ENCODE measurements at places on chromosomes 3 and 15.

- DNase-seq: no peak
Measured at GRCh38 chr3:78285032-78285728, 1245.3 kb downstream of the ROBO2 start.

DNA sequence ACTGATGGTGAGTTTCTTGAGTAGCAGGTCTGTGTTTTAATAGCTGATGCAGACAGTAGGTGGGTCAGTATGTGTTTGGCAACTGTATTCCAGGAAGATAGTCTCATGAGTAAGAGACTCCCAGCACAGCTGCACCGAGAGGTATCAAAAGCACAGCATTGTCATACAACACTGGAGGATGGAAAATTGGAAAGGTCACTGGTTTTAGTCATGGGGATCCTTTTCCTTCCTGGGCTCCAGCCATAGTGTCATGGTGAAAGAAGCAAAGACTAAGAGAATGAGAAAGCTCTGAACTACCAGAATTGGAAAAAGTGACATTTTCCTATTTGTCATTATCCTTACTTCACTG lies 61.5 kb downstream of the P3H2 start:
- no peak for DNase-seq

DNA sequence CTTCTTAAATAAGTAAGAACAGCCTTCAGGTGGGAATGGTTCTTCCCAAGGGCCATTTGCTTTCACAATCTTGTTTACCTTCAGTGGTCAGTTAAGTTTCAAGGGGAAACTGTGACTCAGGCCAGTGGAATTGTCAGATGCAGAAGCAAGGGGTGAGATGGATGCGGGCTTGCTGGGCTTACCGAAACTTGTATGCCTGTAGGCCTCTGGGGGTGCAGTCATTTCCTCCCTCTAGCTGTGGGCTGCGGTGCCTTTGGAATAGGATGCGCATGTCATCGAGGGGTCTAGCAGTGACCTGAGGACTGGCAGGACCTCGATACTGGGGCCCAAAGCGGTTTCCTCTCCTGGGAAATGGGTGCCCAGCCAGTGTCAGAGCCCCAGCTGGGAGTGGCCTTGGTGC lies 121.6 kb downstream of the EEFSEC start:
- peak; percentile 82 for DNase-seq

- no peak for DNase-seq
Measured at GRCh38 chr3:175422744-175423143, 563.6 kb downstream of the NAALADL2 start.

DNA sequence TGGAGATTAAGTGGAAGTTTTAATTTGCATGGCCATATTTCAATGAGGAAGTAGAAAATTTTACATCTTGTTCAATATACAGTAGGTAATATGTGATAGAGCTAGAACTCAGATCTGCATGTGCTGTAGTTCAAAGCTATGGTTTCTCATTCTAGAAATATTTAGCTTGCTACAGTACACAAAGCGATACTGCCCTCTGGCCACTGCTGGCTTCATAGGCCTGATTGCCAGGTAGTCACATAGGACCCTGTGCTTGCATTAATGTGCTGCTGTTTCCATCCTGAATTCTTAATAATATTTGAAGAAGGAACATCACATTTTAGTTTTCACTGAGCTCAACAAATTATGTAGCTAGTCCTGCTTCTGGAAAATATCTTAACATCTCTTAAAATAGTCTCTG lies 87.0 kb downstream of the PLSCR2 start:
- DNase-seq: no peak

DNA sequence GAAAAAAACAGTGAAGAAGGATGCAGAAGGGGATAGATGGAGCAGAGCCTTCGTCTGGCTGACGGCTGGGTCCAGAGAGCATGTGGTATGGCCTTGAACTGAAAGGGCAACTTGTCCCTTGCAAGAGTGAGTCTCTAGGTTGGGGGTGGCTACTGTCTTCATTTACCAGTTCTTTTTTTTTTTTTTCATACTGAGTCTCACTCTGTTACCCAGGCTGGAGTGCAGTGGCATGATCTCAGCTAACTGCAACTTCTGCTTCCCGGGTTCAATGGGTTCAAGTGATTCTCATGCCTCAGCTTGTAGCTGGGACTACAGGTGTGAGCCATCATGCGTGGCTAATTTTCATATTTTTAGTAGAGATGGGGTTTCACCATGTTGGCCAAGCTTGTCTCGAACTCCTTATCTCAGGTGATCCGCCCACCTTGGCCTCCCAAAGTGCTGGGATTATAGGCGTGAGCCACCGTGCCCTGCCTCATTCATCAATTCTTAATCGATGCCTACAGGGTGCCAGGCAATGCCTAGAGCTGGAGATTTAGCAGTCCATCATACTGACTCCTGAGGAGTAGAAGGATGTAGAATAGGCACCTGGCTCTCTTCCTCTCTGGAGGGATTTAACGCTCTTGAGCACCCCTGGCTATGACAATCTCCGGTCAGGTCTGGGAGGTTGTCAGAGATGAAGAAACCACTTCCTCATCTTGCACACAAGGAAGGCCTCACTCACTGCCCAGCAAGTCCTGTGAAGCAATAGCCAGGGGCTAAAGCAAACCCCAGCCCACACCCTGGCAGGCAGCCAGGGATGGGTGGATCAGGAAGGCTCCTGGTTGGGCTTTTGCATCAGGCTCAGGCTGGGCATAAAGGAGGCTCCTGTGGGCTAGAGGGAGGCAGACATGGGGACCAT lies at the start of gene CAMP:
TSS of gene CAMP (plus strand) at position 880 of the 898 bp plus-strand sequence. CDS start at position 897, 17 bp downstream.
- no peak for DNase-seq

GRCh38 chr3:185365291-185366073 lies 2.5 kb downstream of the MAP3K13 start:
- DNase-seq: no peak

DNA sequence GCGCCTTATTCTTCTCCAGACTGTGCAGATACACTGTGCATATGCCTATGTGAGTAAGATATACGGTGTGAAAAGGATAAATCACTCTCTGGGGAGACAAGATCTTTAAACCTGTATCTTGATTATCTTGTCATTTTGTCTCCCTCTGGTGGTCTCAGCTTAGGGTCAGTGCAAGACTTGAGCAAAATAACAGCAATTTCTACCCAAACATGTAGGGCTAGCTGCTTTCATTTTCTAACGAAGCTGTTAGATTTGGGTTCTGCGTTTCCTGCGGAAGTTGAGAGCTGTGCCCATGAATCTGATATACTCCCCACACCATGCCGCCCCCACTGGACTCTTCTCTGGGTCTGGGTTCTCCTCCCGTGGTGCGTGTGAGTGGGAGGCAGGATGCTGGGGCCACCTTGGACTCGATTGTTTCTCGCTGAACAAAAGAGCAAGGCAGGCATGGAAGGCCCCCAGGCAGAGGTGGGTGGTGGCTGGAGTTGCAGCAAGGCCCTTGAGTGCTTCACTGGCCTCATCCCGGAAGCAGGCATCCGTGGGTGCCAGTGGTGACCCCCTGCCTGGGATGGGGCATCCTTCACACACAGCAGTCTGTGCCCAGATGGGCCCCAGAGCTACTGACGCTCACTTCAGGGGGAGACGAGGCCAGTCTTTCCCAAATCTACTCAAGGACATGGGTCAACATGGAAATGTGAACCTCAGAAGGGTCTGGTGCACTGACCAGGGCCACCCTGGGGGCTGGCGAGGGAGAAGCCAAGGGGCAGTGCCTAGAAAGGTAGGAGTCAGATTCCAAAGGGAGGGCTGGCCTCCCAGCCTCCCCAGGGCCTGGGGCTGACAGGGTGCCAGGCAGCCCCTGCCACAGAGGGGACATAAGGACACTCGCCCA lies 179.6 kb downstream of the NSMCE3 start:
- no peak for DNase-seq

DNA sequence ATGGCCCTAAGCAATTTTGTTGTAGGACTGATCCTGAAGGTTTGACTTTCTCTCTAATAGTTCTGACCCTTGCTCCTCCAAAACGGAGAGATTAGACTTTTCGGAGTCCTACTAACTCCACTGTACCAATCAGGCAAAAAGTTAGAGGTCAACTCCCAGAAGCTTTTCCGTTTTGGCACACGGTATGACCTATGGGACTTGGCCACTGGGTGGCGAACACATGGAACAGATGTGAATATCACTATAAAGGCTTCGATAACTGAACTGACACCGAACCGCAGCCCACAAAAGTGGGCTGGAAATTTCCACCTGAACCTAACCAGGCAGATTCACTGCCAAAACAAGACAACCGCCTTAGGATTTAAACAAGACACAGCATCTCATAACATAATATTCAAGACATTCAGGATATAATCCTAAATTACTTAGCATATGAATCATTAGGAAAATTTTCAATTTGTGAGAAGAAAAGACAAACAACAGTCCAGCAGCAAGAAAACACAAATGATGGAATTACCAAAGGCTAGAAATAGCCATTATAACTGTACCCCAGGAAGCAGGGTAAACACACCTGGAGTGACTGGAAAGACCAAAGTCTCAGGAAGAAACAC lies 12.2 kb upstream of the TM2D3 start:
- no peak for DNase-seq
